ENCODE measurements at places on chromosomes 4 and X.

DNA sequence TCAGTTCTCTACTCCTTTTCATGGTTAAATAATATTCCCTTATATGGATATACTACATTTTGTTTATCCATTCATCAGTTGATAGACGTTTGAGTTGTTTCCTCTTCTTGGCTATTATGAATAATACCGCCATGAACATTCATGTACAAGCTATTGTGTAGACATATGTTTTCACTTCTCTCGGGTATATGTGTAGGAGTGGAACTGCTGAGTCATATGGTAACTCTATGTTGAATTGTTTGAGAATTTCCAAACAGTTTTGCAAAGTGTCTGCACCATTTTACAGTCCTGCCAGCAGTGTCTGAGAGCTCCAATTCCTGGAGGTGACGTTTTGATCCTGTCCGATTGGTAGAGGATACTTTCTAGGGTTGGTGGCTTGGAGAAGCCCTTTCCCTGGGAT, 23.6 kb downstream of the PLAC1 start:
- no peak for DNase-seq

GRCh38 chr4:47143261-47143660, 111.9 kb downstream of the GABRB1 start:
- no peak for DNase-seq

DNA sequence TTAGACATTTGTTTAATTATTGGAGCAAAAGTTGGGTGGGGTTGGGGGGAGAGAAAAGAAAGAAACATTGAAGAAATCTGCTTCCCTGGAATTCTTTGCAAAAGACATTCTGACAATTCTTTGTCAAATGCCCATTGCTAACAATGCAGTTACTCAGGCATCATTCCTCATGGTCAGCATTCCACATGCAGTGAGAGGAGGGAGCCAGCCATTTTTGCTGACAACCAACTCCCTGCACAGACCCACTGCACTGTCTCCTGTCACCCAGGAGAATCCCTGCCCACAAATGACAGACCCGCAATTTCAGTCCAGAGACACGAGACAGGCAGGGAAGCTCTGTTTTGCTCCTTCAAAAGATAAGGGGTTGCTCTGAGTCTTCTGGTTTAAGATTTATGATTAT, 985.1 kb upstream of the SLIT2 start:
- no peak for DNase-seq

- DNase-seq = no peak
These were observed 182.8 kb upstream of the C1QTNF7 start for GRCh38 chr4:15245006-15245530.

- DNase-seq = no peak
These were observed 54.9 kb downstream of the MAD2L1 start for GRCh38 chr4:120011725-120012124.

DNA sequence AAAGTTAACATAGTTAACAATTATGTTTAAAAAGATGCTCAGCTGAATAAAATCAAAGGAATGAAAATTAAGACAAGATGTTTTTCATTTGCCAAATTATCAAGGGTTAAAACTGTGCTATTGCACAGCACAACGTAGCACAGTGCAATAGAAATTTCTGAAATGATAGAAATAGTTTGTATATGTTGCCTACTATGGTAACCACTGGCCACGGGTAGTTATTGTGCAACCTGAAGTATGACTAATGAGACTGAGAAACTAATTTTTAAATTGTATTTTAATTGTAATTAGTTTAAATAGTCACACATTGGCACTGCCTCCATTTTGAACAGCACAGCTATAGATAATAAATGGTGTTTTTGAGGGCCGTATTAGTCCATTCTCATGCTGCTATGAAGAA, 343.1 kb upstream of the FAM241A start:
- DNase-seq = no peak

DNA sequence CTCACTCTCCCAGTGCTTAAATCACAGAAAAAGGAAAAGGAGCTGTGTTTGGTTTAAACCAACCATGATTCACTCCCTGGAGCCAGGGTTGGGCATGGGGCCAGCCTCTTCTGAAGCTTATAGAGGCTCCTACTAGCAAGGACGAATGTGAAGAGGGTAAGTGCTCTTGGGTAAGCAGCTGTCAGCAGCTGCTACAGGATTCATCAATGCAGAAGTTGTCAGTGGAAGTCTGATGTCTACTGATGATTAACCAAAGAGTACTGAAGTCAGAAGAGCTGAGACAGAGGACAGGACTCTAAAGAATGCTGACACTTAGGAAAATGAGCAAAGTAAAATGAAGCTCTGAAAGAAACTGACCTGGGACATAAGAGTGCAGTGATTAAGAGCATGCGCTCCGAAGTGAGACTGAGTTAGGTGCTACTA, 32.7 kb upstream of the JADE1 start:
- DNase-seq = no peak

- DNase-seq = no peak
These were observed 201.6 kb downstream of the BMPR1B start for GRCh38 chr4:94959307-94959706.

GRCh38 chr4:12186526-12186925, 757.8 kb upstream of the HS3ST1 start:
- DNase-seq = no peak

- no peak for DNase-seq
These were observed 31.4 kb downstream of the EXOC1 start for GRCh38 chr4:55884851-55885219.

GRCh38 chrX:32533848-32534247, 677.5 kb downstream of the DMD start:
- DNase-seq = no peak
